ENCODE measurements at places on chromosomes 13 and 19. TPM values are rescaled to one million over a fixed set of nuclear protein-coding genes. Genes with fewer than 3 reads are reported as not detected.

- DNase-seq, result no peak
Measured at GRCh38 chr19:10393137-10393536, 10.2 kb downstream of the CDC37 start.

DNA sequence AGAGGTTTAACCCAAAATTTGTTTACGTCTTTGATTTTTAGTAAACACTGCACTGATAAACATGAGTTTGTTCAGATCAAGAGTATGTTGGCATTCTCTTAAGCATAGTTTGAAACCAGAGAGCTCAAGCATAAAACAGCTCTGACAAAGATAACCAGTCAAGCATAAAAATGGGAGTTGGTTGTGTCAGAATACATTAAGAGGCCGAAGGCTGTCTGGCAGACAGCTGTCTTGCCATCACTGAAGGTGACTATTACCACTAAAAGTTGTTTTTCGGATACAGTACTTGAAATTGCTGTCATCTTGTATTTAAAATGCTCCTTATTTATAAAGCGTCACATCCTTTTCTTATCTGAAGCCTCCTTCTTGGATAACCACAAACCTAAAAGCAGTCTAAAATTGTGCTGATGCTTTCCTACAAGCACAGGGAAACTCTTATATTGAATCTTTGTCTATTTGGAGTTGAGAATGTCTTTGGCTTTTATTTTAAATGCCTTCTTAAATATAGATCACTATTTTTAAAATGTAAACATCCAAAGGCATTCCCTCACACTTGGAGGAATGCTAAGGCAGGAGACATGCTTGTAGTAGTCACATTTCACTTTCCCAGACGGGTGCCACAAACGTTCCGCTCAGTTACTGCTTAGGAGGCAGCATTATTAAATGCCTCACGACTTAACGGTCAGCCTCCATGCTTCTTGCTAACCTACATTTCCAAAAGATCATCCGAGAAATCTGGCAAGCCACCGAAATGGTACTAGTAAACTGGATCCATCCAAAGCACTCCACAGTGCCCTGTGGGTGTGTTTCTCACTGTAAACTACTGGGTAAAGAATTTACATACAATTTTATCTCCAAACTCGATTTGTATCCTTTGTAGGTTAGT is 1.5 kb downstream of the SMAD9 start:
- DNase-seq, result no peak

EMC10 gene
- total RNA-seq, result 66.7 TPM

DNA sequence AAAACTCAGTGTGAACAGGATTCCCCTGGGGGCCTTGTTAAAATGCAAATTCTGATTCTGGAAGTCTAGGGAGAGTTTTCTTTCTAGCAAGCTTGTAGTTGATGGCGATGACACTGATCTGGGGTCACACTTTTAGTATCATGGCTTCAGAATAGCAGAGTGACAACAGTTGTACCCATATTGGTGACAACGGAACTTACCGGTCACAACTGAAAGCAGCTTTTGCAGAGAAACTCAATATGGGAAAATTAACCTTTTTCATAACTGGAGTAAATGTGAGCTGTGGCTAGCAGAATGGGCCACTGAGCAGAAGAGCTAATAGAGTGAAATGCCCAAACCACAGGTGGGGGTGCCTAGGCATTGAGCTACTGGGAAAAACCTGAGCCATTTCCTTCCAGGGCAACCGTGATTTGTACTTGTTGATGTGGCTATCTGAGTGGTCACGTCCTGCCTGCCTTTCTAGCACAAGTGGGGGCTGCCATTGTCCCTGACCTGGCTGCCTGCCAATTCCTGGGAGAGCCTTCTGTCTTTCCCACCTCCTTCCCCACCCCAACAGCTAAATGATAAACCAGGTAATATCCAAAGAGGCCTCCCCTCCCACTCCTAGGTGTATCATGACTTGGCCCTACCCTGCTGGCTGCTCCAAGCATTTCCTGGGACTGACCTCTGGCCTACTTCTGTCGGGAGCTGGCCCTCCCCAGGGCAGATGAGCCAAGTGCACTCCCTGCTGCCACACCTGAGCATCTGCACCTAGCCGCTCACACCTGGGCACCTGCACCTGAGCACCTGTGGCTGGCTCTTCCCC is 1.7 kb upstream of the SLC10A2 start:
- DNase-seq, result no peak

USE1 gene
- 26.2 TPM for total RNA-seq

DNA sequence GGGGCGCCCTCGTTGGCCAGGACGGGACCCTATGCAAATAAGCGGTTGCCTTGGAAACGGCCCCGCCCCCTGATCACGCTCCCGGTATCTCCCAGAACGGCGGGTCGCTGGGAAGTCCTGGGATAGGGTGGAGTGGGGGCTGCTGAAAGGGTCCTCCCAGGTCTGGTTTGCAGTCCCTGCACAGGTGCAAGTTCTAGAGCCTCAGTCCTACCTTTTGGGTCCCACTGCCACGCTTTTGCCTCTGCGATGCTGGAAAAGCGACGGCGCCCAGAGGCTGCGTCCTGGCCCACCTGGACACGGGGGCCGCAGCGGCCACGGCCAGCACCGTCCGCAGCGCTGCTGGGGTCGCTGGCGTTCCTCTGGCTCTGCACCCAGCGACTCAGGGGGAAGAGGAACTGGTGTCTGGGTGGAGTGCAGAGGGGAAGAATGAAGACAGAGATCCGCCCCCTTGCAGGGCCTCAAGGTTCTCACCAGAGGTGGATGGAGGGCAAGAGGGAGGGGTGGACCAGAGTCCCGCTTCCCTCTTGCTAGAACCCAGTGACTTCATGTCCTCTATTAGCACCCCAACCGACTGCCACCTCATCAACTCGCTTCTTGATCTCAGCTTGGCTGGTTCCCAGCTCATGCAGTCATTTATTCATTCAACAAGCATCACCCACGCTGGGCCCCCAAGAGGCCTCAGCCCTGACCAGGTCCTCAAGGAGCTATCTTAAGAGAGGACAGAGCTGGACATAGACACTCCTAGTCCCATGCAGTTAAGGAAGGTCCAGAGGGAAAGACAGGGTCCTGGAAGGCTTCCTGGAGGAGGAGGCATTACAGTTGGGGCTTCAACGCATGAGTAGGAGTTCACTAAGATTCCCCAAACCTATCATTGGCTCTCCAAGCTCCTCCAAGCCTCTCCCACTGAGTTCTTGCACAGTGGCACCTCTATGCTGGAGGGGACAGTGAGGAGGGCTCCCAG is at the start of gene LRRC25:
Gene LRRC25 (minus strand): TSS at position 381 of the 961 bp plus-strand sequence. CDS start 659 bp downstream, outside the sequence.
- no peak for DNase-seq

- no peak for DNase-seq
Measured at GRCh38 chr13:41398494-41399170, 58.7 kb upstream of the RGCC start.

EIF3K gene
- total RNA-seq, result 2,011 TPM

NOTCH3 gene
- total RNA-seq, result 5.3 TPM

KLK4 gene
- total RNA-seq, result not detected

ZFR2 gene
- total RNA-seq, result 0.74 TPM

DNA sequence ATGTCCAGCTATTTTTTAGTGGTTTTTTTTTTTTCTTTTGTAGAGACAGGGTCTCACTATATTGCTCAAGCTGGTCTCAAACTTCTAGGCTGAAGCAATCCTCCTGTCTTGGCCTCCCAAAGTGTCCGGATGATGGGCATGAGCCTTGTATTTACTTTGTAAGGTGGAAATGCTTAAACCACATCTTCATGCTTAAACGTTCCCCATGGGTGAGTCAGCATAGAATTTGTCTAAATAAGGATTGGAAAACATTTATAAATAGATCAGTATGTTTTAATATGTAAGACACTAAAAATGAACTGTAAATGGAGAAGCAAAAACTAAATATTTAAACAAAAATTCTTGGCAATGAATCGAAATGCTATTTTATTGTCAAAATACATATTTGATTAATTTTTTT is 698.0 kb downstream of the PCDH9 start:
- DNase-seq, result no peak

GRCh38 chr13:46587807-46588418 is 34.9 kb downstream of the LRCH1 start:
- DNase-seq, result no peak

DNA sequence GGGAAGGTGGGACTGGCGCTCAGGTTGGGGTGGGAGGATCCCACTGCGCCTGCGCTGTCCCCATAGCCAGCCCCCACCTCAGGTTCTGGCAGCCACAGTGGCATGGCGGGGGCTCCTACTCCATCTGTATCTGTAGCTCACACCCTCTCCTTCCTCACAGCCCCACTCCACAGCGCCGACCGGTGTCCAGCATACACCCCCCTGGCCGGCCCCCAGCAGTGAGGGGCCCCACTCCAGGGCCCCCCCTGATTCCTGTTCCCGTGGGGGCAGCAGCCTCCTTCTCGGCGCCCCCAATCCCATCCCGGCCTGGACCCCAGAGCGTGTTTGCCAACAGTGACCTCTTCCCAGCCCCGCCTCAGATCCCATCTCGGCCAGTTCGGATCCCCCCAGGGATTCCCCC is 6.0 kb downstream of the TMED1 start:
- DNase-seq, result no peak

GRCh38 chr13:113196970-113197737 is 11.3 kb downstream of the PCID2 start:
- DNase-seq, result no peak

DNA sequence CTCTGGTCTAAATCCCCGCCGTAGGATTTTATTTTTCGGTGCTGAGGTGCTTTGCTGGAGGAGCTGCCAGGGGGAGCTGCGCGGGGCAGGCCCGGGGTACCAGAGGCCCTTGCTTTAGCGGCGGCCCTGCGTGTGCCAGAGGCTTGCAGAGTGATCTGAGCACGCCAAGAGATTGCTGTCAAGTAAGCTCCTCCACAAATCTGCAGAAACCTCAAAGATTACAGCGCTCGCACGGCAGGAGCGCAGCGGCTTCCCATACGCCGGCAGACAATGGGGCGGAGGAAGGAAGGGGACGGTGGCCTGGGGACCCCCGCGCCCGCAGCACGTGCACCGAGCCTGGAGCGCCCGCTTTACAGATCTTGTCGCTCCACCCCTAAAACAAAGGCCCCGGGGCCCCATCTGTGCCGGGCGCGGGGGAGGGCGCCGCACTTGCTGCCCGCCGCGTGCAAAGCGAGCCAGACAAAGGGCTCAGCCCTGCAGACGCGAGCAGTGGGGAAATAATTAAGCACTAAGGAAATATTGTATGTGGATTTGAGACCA is 9.1 kb upstream of the C19orf12 start:
- DNase-seq, result no peak

DNA sequence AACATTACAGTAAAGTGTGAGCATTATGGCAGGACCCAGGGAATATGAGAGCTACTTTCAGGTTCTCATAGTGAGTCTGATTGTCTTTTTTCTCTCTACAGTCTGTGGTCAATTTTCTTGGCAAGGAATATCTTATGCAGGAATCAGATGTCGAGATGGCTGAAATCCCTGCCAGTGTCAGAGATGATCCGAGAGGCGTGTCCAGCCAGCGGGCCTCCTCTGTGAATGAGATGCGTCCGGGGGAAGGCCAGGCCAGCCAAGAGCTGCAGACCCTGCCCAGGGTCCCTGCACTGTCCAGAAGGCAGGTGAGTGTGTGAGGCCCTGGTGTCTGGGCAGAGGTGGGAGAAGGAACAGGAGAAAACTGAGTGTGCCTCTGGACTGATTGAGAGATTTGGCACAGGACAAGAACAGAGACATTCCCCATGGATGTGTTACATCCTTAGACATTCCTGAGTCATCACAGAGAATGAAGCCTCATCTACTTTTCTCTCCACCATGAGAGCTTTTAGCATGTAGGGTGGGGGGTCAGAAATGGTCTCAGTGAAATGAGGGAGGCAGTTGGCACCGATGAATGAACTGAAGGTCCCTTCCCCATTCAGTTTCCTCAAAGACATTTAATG is 27.3 kb upstream of the EDDM13 start:
- DNase-seq, result no peak

DNA sequence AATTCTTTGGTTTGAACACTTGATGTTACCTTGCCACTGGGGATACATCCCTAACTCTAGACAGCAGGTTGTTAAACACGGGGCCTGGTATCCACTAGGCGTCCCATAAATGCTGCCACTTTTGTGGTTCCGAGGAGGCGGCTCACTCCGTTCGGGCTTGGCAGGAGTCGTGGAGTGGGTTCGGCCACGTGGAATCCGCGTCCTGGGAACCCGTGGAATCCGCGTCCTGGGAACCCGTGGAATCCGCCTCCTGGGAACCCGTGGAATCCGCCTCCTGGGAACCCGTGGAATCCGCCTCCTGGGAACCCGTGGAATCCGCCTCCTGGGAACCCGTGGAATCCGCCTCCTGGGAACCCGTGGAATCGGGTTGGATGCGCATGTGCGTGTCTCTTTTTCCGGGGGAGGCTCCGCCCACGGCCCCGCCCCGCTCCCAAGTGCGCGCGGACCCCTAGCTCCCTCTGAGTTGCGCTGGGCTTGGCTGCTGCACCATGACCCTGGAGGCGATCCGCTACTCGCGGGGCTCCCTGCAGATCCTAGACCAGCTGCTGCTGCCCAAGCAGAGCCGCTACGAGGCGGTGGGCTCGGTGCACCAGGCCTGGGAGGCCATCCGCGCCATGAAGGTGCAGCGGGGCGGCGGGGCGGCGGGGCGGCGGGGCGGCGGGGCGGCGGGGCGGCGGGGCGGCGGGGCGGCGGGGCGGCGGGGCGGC is at the start of gene MRI1:
Gene MRI1 (plus strand): TSS at position 422 of the 707 bp plus-strand sequence. CDS start 67 bp downstream, at position 489.
- no peak for DNase-seq

DNA sequence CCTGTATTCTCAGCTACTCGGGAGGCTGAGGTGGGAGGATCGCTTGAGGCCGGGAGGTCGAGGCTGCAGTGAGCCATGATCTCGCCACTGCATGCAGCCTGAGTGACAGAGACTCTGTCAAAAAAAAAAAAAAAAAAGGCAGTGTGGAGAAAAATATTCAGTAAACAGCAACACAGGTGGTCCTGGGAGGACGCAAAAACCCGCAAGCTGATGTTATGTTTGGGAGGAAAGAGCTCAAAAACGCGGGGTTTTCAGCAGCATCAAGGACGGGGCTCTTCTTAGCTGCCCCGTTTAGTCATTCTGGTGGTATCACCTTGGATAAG is 599 bp upstream of the ZNF784 start:
- no peak for DNase-seq

GRCh38 chr19:21940684-21941083 is 70.1 kb downstream of the ZNF208 start:
- DNase-seq, result no peak

- peak; percentile 30 for DNase-seq
Measured at GRCh38 chr19:3210347-3211017, 14.0 kb upstream of the CELF5 start.

SIGLEC8 gene
- total RNA-seq, result not detected

DNA sequence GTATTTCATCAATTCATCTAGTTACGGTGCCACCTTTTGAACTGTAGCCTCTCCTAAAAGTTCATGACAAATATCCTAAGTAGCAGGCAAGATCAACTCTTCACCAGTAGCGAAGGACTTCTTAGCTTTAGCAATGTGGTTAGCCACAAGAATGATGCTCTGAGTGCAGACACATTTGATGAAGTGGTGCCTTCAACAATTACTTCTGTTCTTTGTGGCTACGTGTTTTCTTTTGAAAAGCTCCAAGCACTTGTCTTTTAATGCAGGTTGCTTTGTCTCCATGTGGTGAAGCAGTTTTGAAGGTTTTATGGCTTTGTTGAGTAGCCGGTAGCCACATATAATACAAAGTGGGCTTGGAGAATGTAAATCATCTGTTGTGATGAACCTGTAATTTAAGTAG is 194.7 kb downstream of the B3GLCT start:
- DNase-seq, result no peak
